ENCODE measurements at places on chromosomes 13 and 19. TPM values are rescaled to one million over a fixed set of nuclear protein-coding genes. Genes with fewer than 3 reads are reported as not detected.

The DHX34 gene
- 3.0 TPM for total RNA-seq

The ETV2 gene
- 0.87 TPM for total RNA-seq

The MYO16 gene
- total RNA-seq, result under 0.01 TPM

The PLK5 gene
- total RNA-seq, result not detected

The C19orf67 gene
- not detected for total RNA-seq

The ACTMAP gene
- total RNA-seq, result 0.43 TPM

The SMARCA4 gene
- total RNA-seq, result 36.7 TPM

The PCP2 gene
- total RNA-seq, result not detected

The RHPN2 gene
- 9.6 TPM for total RNA-seq

The ZNF667 gene
- 2.1 TPM for total RNA-seq

The HPN gene
- 0.09 TPM for total RNA-seq

The RASGRP4 gene
- total RNA-seq, result not detected

The C19orf18 gene
- not detected for total RNA-seq

The RASIP1 gene
- 61.2 TPM for total RNA-seq

The NECTIN2 gene
- 98.0 TPM for total RNA-seq

The APBA3 gene
- 19.4 TPM for total RNA-seq

The PSG4 gene
- total RNA-seq, result not detected

The PSG7 gene
- total RNA-seq, result not detected

The ADPRHL1 gene
- 0.34 TPM for total RNA-seq

The IRGC gene
- total RNA-seq, result not detected

The PSG6 gene
- not detected for total RNA-seq

The RNF225 gene
- not detected for total RNA-seq

The KASH5 gene
- total RNA-seq, result not detected

The LILRB3 gene
- not detected for total RNA-seq

The PSPN gene
- 1.2 TPM for total RNA-seq

The IGFL3 gene
- total RNA-seq, result not detected

The ZNF772 gene
- total RNA-seq, result 10.9 TPM

The KL gene
- 0.33 TPM for total RNA-seq

The SHC2 gene
- 9.3 TPM for total RNA-seq

The KLC3 gene
- 0.43 TPM for total RNA-seq

The ACER1 gene
- not detected for total RNA-seq

The PNMA8A gene
- total RNA-seq, result 0.52 TPM

The HIPK4 gene
- under 0.01 TPM for total RNA-seq

The ZIM2 gene
- not detected for total RNA-seq

The ZNF536 gene
- not detected for total RNA-seq

The SERPINE3 gene
- total RNA-seq, result not detected

The KLK2 gene
- total RNA-seq, result not detected

The SPC24 gene
- 14.2 TPM for total RNA-seq

The NXNL1 gene
- not detected for total RNA-seq

The PRTN3 gene
- total RNA-seq, result not detected

The MAST1 gene
- total RNA-seq, result 0.76 TPM

The ABCC4 gene
- total RNA-seq, result 5.2 TPM

The GPR18 gene
- not detected for total RNA-seq

The LGI4 gene
- total RNA-seq, result not detected

The CEACAM8 gene
- not detected for total RNA-seq

The ZSCAN1 gene
- not detected for total RNA-seq

The ZNF69 gene
- total RNA-seq, result 2.0 TPM

All from dermis lymphatic vessel endothelial cell (primary cell).